ENCODE measurements at places on chromosomes 16 and 17.

DNA sequence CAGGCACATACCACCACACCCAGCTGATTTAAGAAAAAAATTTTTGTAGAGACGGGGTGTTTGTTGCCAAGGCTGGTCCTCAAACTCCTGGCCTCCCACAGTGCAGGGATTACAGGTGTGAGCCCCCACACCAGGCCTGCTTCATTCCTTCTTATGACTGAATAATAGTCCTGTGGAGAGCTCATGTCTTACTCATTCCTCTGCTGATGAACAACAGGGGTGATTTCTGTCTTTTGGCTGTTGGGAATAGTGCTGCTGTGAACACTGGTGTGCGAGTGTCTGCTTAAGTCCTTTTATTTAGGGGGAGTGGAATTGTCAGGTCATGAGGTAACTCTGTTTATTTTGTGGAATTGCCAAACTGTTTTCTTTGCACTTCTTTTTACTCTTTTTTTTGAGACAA is 2.7 kb upstream of the CTRB1 start:
- DNase-seq: no peak

DNA sequence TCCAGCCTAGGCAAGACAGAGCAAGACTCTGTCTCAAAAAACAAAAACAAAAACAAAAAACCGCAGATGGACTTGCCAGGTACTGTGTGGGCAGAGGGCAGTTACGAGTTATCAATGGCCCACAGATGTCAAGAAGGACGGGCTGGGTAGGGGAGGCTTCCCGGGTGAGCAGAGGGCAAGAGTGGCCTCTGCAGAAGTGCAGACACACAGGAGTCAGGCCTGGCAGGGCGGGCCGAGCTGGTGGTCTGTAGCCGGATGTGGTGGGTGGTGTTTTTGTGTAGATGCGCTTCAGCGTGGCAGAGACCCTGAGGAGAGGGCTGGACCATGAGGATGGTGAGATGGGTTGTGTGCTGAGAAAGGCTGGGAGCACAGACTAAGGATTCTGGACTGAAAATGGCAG is 44.9 kb upstream of the KDM6B start:
- DNase-seq: no peak

DNA sequence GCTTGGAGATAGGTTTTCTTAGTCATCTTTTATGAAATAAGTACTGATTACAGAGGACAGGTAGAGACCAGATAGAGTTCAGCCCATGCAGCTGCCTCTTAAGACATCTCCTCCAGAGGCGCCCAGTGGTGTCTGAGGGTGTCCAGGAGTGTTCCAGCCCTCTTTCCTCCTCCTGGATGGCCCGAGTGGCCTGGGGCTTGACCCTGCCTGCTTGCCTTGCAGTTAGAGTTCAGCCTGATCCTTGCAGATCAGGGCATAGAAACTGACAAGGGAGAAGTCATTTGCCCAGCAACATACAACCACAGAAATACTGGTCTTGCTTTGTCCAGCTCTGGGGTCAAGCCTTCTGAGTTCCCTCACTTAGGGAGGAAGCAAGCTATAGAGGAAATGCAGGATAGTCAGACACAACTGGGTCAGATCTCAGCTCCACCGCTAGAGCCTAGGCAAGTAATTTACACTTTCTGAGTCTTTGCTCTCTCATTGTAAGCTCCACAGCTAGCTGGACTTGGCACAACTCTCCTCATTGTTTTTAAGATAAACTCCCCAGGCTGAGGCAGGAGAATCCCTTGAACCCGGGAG is 3.6 kb upstream of the CCL1 start:
- DNase-seq: no peak

- DNase-seq: no peak
These were observed 506.9 kb downstream of the RBFOX1 start for GRCh38 chr16:7839568-7839967.

DNA sequence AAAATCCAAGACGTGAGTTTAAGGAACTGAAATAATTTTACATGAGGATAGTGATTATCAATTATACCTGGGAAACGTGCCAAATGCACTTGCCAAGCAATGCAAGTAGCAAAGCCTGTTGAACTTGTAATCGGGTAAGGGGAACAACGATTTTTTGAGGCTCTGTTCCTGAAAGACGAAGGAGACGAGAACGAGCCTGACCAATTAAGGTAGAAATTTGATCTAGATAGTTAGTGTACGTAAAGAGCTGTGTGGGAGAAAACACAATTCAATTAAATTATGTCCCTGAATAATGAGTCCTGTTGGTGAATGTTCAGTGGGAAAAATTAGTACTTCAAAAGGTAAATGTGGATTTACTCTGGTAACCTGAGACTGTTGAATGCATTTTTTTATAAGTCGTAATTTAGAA is 17.7 kb upstream of the KCTD5 start:
- no peak for DNase-seq

Data from mammary epithelial cell (primary cell).